ENCODE measurements at places on chromosomes 6 and 20. TPM values are rescaled to one million over a fixed set of nuclear protein-coding genes. Genes with fewer than 3 reads are reported as not detected.

Gene BRD2
- total RNA-seq, result 338 TPM

Gene ID1
- 2.2 TPM for total RNA-seq

Gene C20orf204
- total RNA-seq, result 3.3 TPM

Gene HLA-DOB
- 1.5 TPM for total RNA-seq

Gene IRF4
- total RNA-seq, result 601 TPM

Gene PNPLA1
- total RNA-seq, result not detected

- DNase-seq, result no peak
Observed at GRCh38 chr6:7249391-7249790, 63.6 kb downstream of the SSR1 start.

DNA sequence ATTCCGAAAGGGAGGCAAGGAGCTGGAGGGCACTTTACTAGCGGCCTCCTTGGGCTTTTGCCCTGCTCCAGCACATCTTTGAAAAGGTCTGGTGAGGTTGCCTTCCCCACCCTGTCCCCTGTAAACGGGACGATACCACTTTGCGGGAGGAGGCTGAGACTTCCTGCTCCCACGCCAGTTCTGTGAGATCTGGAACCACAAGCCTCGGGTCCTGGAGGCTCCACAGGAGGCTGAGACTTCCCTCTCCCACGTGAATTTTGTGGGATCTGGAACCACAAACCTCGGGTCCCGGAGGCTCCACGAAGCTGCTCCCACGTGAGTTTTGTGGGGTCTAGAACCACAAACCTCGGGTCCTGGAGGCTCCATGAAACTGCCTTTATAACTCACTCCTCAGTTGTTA lies 209.3 kb downstream of the DLL1 start:
- no peak for DNase-seq

DNA sequence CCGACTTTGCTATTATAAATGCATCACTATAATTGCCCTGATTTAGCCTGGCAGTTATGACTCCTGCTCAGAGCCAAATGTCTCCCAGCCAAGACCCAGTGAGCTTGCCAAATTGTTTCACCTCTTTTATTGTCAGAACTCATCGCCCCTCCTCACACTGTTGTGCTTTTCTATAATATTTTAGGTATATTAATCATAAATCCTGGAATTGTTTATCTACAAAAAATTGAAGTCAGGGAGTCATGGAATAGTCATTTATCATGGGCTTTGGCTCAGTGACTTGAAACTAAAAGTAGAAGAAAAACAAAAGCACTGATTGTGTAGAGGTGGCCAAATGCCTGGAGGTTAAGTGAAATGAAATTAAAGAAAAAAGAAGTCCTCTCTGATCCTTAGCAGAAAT lies 85.6 kb downstream of the PFDN4 start:
- DNase-seq, result no peak

GRCh38 chr6:107122748-107123147 lies 7.4 kb upstream of the BEND3 start:
- no peak for DNase-seq

DNA sequence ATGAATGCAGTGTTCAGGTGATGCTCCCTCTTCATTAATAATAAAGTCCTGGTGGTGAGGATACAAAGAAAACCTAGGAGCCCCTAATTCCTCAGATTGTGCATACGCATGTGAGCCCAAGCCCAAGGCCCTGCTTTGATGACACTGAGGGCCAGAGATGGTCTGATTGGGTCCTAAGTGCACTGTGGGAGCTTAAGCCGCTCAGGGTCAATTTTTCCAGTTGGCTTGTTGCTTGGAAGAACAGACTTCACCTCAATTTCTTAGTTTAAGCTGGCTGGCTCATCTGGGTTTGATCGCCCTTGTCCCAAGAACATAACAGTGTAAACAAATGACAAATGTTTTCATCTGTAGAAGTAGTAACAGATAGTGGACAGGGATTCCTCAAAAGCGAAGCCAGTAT lies 41.4 kb downstream of the INSM1 start:
- no peak for DNase-seq

DNA sequence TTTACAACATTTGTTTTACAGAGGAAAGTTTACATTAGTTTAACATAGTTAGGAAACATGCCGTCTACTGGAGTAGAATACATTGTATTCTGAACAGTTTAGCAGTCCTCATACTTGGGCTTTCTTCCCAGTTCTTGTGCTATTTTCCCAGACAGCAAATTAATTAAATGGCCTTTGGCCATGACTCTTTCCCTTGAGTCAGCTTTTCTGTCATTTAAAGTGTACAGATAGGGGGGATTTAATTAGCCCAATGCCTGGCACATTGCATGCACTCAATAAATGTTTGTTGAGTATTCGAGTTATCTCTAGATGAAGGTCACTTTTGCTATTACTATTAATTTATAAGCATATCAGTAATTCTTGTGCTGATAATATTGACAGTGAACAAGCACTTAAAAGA lies 1.6 kb downstream of the TMEM244 start:
- no peak for DNase-seq

DNA sequence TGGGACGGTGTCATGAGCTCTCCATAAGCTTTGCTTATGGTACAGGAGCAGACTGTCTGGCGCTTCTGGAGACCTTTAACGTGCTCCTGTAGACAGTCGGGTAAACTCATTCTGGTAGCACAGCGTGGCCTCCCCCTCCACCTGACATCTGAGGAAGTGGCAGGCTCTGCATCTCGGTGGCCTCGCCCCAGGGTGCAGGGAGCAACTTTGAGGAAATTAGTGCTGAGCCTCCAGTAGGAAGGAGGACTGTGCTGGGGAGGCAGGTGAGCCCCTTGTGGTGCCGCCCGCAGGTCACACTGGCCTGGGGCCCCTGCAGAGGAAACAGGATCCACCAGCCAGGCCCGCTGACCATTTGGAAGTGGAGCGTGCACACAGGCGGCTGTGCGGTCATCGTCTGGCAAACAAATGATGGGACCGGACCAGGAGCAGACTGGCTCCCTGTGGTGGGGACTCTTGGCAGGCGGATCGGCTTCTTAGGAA lies 57.9 kb downstream of the SYNJ2 start:
- peak; percentile 66 for DNase-seq

All from activated CD4-positive, alpha-beta T cell treated with anti-CD3 and anti-CD28 coated beads for 36 hours (primary cell).